ENCODE measurements at places on chromosomes 3 and 15.
A peak's percentile ranks its signal among the peaks of the same experiment; 100 is the strongest.

GRCh38 chr15:63495780-63496488, 8.5 kb upstream of the USP3 start:
- DNase-seq, result no peak

GRCh38 chr3:70298385-70298784, 14.1 kb downstream of the MDFIC2 start:
- DNase-seq, result no peak

DNA sequence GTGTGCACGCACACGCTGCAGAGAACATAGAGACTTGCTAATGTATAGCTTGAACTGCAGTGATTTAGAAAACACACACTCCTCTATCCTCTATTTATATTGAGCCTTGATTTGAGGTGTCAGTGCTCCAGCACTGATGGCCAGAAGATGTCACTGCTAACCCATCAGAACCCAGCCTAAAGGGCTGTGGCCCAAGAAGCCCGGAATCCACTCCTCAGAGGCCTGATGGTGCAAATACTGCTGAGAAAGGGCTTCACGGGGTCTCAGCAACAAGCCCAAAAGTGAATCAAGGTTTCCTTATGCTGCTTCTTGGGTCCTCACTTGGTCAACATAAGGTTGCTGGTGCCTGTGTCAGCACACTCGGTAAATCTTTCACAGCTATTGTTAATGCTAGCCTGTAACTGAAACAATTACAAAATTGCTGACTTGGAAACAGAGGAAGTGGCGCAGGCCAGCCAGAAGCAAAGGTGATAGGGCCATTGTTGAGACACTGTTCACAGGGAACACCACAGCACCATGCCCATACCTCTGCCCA, 60.3 kb downstream of the HEG1 start:
- peak; percentile 67 for DNase-seq

DNA sequence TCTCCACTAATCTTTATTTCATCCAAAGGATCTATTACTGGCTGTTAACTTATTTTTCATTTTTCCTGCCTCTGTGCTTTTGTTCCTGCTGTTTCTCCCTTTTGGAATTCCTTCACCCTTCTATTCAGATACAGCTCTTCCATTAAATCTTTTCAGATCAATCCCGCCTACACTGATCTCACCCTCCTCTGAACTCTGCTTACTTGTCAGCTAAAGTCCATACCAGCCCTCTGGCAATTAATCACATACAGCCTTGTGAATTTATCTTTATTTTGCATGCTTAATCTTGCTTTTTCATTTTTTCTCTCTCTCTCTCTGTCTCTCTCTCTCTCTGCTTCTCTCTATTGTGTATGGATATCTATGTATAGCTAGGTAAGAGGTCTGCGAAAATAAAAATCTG, 100.8 kb upstream of the UMPS start:
- DNase-seq, result no peak

GRCh38 chr3:188154014-188154808, at the start of gene LPP:
TSS of gene LPP (plus strand) at chr3:188154157. CDS start at chr3:188406121, 251,964 bp downstream.
- DNase-seq, result peak; percentile 59

GRCh38 chr15:101131489-101132389, 120.1 kb downstream of the CHSY1 start:
- DNase-seq, result no peak

DNA sequence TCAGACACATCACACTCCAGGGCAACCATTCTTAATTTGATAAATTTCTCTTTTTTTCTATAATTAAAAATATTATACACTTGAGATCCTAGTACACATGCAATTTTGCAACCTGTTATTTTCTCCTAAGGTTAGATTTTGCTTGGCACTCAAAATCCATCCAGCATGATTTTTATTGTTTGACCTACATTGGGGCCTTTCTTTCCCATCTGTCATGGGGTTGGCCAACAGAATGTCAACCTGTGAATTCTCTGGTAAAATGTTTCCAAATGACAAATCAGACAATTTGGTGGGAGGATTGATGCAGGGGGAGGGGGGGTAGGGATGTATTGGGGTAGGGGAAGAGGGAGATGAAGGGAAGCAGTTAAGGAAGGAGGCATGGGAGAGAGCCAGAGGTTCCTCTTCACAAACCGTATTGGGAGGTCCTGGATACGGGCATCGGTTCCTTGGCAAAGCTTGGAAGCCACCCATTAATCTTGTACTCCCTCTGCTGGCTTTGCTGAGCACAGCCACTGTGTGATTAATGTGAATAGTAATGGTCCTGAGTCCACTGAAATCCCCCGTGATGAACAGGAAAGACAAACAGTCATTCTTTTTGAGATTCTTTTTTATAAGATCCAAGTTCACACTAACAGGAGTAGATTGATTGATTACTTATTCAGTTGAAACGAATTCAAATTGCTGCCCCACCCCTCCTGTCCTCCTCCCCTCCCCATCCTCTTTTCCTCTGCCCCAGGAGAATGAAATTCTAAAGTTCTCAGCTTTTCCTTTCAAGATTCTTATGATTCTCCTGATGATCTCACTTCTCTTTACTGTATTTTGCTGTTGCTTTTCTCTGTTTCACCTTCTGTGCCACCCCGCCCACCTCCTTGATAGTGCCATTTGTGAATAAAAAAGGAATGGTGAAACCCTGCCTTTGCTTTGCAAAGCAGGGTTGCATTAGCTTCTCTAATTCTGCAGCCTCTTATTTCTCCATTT, 82.2 kb upstream of the SLC25A26 start:
- peak; percentile 37 for DNase-seq

- DNase-seq, result peak; percentile 96
These were observed 12.9 kb downstream of the CD276 start for GRCh38 chr15:73697033-73697467.

GRCh38 chr3:98501863-98502576, 4.5 kb downstream of the OR5K2 start:
- no peak for DNase-seq

DNA sequence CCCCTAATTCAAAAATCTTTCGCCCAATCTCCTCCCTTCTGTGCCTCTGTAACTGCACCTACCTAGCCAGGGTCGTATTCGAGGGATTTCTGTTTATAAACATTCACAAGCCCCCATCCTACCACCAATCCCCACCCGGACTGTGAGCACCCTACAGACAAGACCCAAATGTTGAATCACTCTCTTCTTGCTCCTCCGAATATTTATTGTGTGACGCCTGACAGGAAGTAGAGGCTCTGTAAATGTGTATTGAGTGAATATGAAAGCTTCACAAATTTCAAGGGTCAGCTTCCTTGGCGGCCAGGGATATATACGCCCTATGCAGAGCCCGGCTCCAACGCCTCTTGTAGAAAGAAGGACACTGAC, 1.6 kb downstream of the BDH1 start:
- DNase-seq, result no peak

- no peak for DNase-seq
These were observed 44.5 kb upstream of the PTX3 start for GRCh38 chr3:157392104-157392503.

DNA sequence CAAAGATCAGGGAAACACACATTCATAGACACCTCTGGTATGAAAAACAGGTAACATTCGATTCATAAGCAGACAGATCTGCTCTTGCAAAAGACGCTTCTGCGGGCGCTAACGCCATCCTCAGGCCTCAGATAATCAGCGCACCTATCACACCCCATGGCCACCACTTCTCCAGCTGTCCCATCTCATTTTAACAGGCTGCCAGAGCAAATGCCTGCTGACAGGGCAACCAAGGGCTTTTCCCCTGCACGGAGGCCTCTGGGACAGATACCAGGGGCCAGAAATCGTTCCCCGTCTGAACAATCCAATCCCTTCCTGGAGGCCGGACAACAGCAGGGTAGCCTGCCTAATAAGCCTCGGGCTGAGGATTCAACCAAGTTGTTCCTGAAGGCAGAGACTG, 15.2 kb downstream of the ABCC5 start:
- DNase-seq, result no peak

GRCh38 chr3:194257916-194258668, 93.0 kb downstream of the CPN2 start:
- no peak for DNase-seq

DNA sequence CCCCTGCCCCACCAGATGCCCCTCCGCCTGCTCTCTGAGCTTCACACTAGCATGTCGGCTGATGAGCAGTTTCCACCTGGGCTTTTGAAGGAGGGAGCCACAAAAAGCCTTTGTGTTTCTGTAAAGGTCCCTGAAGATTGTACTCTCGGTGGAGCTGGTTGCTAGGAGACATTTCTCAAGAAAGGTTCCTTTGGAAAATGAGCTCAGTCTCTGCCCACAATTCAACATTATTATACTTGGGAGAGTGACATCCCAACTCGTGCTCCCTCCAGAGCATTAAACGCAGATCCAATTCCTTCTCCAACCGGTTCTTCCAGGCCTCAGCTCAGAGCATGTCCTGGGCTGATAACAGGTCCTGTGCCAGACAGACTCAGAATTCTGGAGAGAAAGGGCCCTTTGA, 26.8 kb upstream of the FAM107A start:
- no peak for DNase-seq
